ENCODE measurements at places on chromosomes 2 and 18. TPM values are rescaled to one million over a fixed set of nuclear protein-coding genes. Genes with fewer than 3 reads are reported as not detected.
A peak's percentile ranks its signal among the peaks of the same experiment; 100 is the strongest.

- peaks cover 7% of the 10 kb centered on the region for H3K36me3 ChIP-seq
- no peaks in the 10 kb centered on the region for H3K27me3 ChIP-seq
- H3K27ac ChIP-seq, result no peak overlapping the region
- H3K4me1 ChIP-seq, result no peaks in the 10 kb centered on the region
- H3K4me3 ChIP-seq, result no peak overlapping the region
Measured at GRCh38 chr2:20023688-20024087, 11.2 kb upstream of the MATN3 start.

GRCh38 chr2:191661097-191661924 lies 16.6 kb upstream of the NABP1 start:
- H3K4me1 ChIP-seq, result no peaks in the 10 kb centered on the region
- no peaks in the 10 kb centered on the region for H3K27me3 ChIP-seq
- no peak overlapping the region for H3K4me3 ChIP-seq
- no peak overlapping the region for H3K27ac ChIP-seq

- peaks cover 29% of the 10 kb centered on the region for H3K4me1 ChIP-seq
- H3K27me3 ChIP-seq, result no peaks in the 10 kb centered on the region
- H3K36me3 ChIP-seq, result no peaks in the 10 kb centered on the region
- DNase-seq, result no peak
- H3K4me3 ChIP-seq, result no peak overlapping the region
Measured at GRCh38 chr18:62196980-62197379, 9.9 kb downstream of the RELCH start.

- no peak overlapping the region for H3K4me3 ChIP-seq
- H3K27me3 ChIP-seq, result no peaks in the 10 kb centered on the region
- H3K4me1 ChIP-seq, result no peaks in the 10 kb centered on the region
- H3K27ac ChIP-seq, result no peak overlapping the region
Measured at GRCh38 chr2:43011158-43011491, 215.3 kb downstream of the ZFP36L2 start.

GRCh38 chr2:26717362-26717761 lies 24.8 kb downstream of the KCNK3 start:
- H3K4me3 ChIP-seq, result no peak overlapping the region
- H3K27me3 ChIP-seq, result no peaks in the 10 kb centered on the region
- DNase-seq, result peak; percentile 72

DNA sequence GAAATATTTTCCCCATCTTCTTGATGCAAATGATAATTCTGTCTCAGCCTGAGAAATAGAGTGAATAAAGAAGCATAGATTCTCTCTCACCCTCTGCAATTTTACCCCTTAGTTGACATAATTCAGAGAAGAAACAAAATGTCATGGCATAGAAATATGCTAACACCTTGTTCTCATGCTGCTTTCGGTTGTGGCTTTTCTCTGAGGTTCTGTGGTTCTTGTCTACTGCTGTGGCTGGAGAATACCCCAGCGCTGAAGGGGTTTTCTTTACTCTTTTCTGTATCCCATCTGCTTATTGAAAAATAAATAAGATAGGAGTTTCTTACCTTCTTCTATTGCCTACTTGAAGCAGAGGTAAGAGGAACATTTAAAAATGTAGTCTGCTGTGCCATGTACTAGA lies 15.4 kb upstream of the RAB27B start:
- DNase-seq, result no peak
- H3K27ac ChIP-seq, result no peak overlapping the region
- H3K36me3 ChIP-seq, result no peaks in the 10 kb centered on the region
- no peaks in the 10 kb centered on the region for H3K4me1 ChIP-seq

DNA sequence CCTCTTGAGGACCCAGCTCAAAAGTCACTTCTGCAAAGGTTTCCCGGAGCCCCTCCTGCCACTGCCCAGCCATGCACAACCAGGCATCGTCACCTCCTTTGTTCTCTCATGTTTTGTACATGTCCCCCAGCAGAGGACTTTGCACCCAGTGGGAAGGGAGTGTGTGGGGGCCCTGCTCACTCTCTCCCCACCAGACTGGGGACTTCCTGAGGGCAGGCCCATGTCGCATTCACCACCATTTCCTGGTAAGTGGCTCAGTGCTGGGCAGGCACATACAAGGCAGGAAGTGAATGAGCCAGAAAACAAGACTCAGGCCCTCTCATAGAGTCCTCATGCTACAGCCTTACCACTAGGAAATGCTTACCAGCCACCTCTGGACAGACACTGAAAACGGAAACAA lies 18.9 kb downstream of the MRPL35 start:
- no peak for DNase-seq
- no peaks in the 10 kb centered on the region for H3K27me3 ChIP-seq
- no peak overlapping the region for H3K4me3 ChIP-seq
- H3K27ac ChIP-seq, result no peak overlapping the region
- H3K4me1 ChIP-seq, result peaks cover 4% of the 10 kb centered on the region

DNA sequence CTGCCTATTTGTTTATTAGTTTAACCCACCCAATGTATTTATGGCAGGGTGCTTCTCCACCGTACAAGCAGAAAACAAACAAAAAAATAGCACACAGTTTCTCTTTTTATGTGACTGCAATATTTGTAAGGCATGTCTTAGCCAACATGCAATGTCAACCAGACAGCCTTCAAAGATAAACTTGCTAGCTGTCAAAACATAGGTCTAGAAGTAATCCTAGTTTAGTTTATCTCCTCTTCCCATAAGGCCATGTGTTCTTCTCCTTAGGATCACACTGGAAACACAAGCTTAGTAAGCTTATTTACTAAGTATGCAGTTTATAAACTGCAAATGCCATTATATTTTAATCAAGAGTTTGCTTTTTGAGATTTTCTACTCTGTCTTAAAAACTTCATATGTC lies 75.6 kb downstream of the LDAH start:
- no peaks in the 10 kb centered on the region for H3K4me1 ChIP-seq
- H3K27me3 ChIP-seq, result no peaks in the 10 kb centered on the region
- DNase-seq, result no peak
- no peak overlapping the region for H3K4me3 ChIP-seq
- no peak overlapping the region for H3K27ac ChIP-seq
- H3K36me3 ChIP-seq, result no peaks in the 10 kb centered on the region

GRCh38 chr2:163324677-163325076 lies 411.1 kb downstream of the FIGN start:
- H3K27ac ChIP-seq, result no peak overlapping the region
- H3K4me1 ChIP-seq, result no peaks in the 10 kb centered on the region
- no peak overlapping the region for H3K4me3 ChIP-seq
- H3K27me3 ChIP-seq, result no peaks in the 10 kb centered on the region
- no peak for DNase-seq
- H3K36me3 ChIP-seq, result no peaks in the 10 kb centered on the region

DNA sequence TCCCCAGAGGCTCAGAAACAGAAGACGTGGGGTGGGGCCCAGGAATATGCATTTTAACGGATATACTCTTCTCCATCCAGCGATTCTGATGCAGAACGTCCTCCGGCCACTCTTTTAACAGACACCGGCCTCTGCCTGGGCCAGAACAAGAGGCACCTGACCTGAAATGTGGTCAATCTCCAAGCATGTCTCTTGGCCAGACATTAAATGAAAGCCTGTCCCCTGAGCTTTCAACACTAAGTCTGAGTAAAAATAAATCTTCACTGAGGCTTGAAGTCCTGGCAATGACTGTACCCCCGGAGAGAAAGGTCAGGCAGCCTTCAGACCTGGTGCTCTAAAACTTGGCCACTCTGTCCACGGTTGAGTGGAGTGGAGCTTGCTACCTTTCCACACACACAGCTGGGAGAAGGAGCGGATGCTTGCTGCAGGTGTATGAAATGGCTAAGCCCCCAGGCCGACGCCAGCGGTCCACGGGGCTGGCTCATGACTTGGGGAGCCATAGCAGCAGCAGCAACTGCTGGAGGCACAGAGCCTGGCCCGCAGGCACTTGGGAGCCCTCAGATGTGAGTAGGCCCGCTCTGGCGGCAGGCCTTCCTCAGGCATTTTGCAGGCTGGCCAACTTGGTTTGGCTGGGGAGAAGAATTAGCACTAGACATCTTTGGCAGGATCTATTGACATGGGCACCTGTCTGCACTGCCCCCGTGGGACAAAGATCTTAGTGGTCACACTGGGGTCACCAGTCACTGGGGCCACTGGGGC lies 79.7 kb downstream of the TMEM17 start:
- DNase-seq, result no peak
- no peaks in the 10 kb centered on the region for H3K27me3 ChIP-seq
- H3K4me3 ChIP-seq, result no peak overlapping the region
- no peak overlapping the region for H3K27ac ChIP-seq
- H3K4me1 ChIP-seq, result no peaks in the 10 kb centered on the region
- H3K36me3 ChIP-seq, result no peaks in the 10 kb centered on the region

DNA sequence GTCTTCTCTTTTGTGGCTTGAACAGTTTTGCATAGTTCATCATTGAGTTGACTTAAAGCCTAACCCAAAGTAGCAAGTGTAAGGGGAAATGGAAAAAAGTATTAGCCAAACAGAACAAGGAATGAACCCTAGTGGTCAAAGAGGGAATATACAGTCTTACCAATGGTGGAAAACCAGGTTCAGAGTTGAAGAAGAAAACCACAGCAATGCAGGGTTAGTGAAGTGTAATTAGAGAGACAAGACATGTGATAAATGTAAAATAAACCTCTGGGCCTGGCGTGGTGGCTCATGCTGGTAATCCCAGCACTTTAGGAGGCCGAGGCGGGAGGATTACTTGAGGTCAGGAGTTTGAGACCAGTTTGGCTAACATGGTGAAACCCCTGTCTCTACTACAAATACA lies 2.4 kb downstream of the TTN start:
- H3K27me3 ChIP-seq, result no peaks in the 10 kb centered on the region
- no peak overlapping the region for H3K4me3 ChIP-seq
- H3K27ac ChIP-seq, result no peak overlapping the region
- H3K36me3 ChIP-seq, result no peaks in the 10 kb centered on the region
- no peak for DNase-seq

- H3K4me1 ChIP-seq, result peaks cover 16% of the 10 kb centered on the region
- DNase-seq, result no peak
- peak overlapping the region; percentile 59 for H3K27ac ChIP-seq
- H3K36me3 ChIP-seq, result no peaks in the 10 kb centered on the region
- H3K4me3 ChIP-seq, result peak overlapping the region; percentile 11
Measured at GRCh38 chr2:62641410-62641843, 64.1 kb upstream of the EHBP1 start.

- H3K4me1 ChIP-seq, result no peaks in the 10 kb centered on the region
- no peak overlapping the region for H3K27ac ChIP-seq
- H3K4me3 ChIP-seq, result no peak overlapping the region
- H3K36me3 ChIP-seq, result no peaks in the 10 kb centered on the region
- DNase-seq, result no peak
- H3K27me3 ChIP-seq, result no peaks in the 10 kb centered on the region
Measured at GRCh38 chr18:27645929-27646328, 460.8 kb upstream of the CHST9 start.

- no peaks in the 10 kb centered on the region for H3K4me1 ChIP-seq
- DNase-seq, result no peak
- H3K4me3 ChIP-seq, result no peak overlapping the region
- H3K27ac ChIP-seq, result no peak overlapping the region
- no peaks in the 10 kb centered on the region for H3K36me3 ChIP-seq
- H3K27me3 ChIP-seq, result no peaks in the 10 kb centered on the region
Measured at GRCh38 chr2:186484062-186484735, 1.9 kb upstream of the ZC3H15 start.

DNA sequence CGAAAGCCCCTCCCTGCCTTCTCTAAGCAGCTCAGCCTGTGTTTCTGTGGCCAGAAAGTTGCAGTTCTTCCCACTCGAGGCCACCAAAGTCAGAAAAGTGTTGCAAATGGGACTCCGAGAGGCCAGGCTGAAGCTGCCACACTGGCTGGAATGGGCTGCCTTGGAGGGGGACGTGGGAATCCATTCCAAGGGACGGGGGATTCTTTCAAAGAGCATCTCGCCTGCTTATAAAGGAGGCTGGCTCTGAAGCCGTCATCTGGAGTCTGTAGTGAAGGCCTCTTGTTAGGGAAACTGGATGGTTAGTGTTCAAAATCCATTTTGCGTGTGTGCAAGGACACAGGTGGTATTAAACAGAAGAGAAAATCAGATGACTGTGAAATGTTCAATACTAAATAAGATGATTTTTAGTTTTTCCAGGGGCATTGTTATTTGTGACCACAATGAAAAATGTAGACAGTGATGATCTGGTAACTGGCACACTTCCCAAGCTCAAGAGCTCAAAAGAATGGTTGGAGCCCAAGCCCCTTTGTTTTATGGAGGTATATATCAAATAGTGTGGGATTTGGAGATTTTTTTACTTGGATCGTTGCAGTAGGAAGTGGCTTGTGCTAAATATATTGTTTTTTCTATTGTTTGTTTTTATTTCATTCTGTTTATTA lies 782 bp downstream of the FAM228B start:
- H3K4me1 ChIP-seq, result peaks cover 18% of the 10 kb centered on the region
- H3K4me3 ChIP-seq, result peak overlapping the region; percentile 87
- DNase-seq, result peak; percentile 57
- H3K27ac ChIP-seq, result peak overlapping the region; percentile 84
- H3K36me3 ChIP-seq, result no peaks in the 10 kb centered on the region

GRCh38 chr2:237627441-237628246 lies at the start of gene LRRFIP1:
LRRFIP1 (plus strand) TSS chr2:237627587; CDS start chr2:237627645, 58 bp downstream.
- peak within 1 kb of the TSS; percentile 35 for H3K27ac ChIP-seq
- no peaks in the 10 kb centered on the region for H3K36me3 ChIP-seq
- DNase-seq, result peak; percentile 25
- H3K4me3 ChIP-seq, result peak within 1 kb of the TSS; percentile 89

DNA sequence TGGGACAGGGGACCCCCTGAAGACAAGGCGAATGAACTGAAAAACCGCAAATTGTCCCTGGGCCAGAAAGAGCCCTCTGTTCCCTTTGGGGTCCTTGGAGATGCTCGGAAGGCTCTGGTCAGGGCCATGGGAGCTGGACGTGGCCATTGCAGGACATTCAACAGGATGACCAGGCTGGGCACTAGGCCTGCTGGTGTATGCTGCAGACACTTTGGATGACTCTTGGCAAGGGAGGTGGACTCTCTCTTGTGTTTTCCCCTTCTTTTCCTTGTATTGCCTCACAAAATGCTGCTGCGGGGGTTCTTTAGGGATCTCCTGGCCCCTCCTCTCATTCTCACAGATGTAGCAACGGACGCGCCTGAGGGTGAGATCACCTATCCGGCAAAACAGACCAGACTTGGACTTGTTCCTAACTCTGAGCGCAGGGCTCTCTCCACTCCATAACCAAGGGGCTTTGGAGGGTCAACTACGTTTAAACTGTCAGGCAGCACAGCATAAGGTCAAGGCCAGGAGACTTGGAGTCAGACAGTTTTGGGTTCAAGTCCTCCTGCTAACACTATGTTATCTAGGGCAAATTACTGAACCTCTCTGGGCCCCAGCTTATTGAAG lies 41.8 kb upstream of the SH3RF3 start:
- no peak for DNase-seq
- H3K27ac ChIP-seq, result no peak overlapping the region
- H3K36me3 ChIP-seq, result no peaks in the 10 kb centered on the region
- no peak overlapping the region for H3K4me3 ChIP-seq

DNA sequence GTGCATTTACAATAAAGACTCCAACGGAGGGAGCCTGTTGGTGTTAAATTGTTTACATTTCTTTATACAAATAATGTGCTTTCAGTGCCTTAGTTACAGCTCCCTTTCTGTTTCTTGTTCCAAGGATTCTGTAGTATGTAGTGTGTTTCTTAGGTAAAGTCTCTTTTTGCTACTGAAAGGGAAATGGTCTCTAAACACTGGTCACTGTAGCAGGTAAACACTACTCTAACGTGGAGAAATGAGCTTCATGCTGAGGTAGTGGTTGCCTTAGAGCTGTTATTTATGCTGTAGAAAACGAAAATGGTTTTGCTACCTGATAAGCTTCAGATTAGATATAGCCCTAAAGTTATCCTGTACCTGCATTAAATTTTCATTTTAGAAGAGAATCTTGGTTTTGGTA lies 163.6 kb downstream of the CAPN13 start:
- H3K27me3 ChIP-seq, result no peaks in the 10 kb centered on the region
- H3K4me1 ChIP-seq, result no peaks in the 10 kb centered on the region
- no peak for DNase-seq
- no peaks in the 10 kb centered on the region for H3K36me3 ChIP-seq

MROH2A gene
- total RNA-seq, result not detected

UGT1A4 gene
- total RNA-seq, result not detected

STPG4 gene
- total RNA-seq, result not detected

LRRC30 gene
- not detected for total RNA-seq

KCNIP3 gene
- 4.4 TPM for total RNA-seq

LIMS4 gene
- total RNA-seq, result 8.9 TPM

TMEM163 gene
- 13.1 TPM for total RNA-seq

Measured in adrenal gland (tissue), 19 donors.